ENCODE measurements at places on chromosomes 12 and 14. TPM values are rescaled to one million over a fixed set of nuclear protein-coding genes. Genes with fewer than 3 reads are reported as not detected.

The RNASE2 gene
- total RNA-seq = not detected

The ALX1 gene
- 6.3 TPM for total RNA-seq

The TAS2R13 gene
- not detected for total RNA-seq

The ZDHHC22 gene
- 0.11 TPM for total RNA-seq

The SPX gene
- 2.3 TPM for total RNA-seq

The PLD4 gene
- total RNA-seq = not detected

The KRT85 gene
- not detected for total RNA-seq

The COCH gene
- total RNA-seq = 24.8 TPM

The SLC38A2 gene
- total RNA-seq = 117 TPM

The COA8 gene
- total RNA-seq = 46.2 TPM

The DENND5B gene
- 15.8 TPM for total RNA-seq

The CDK17 gene
- 14.9 TPM for total RNA-seq

The ACACB gene
- total RNA-seq = 7.2 TPM
